ENCODE measurements at places on chromosomes 16 and 17.

GRCh38 chr16:82636958-82637357 is 10.2 kb downstream of the CDH13 start:
- no peak for DNase-seq

DNA sequence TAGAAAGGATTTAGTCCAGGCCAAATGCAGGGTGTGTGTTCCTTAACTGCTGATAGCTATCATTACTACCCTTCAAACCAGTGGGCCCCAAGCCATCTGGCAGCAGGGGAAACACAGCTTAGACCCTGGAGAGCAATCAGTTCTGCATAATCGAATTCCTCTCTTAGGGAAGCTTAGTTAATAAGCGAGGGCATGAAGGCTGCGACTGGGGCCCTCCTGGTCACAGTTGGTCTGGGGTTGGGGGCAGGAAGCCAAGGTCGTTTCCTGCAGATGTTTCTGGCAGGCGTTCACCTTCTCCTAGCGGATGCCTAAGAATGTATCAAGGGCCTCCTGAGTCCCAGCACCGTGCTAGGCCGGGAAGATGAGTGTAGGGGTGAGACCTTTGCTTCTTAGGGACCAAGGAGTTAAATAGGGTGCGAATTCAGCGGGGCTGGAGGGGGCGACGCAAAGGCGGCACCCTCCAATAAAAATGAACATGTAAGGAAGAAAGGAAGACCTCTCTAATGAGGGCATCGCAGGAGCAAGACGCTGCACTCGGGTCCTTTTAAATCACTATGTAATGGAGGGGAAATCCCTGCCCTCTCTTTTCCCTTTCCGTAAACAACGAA is 16.5 kb upstream of the EEF2K start:
- peak; percentile 79 for DNase-seq

GRCh38 chr16:57788252-57788841 is 13.9 kb downstream of the KIFC3 start:
- DNase-seq = no peak

- no peak for DNase-seq
Observed at GRCh38 chr17:66564992-66565465, 262.6 kb downstream of the PRKCA start.

DNA sequence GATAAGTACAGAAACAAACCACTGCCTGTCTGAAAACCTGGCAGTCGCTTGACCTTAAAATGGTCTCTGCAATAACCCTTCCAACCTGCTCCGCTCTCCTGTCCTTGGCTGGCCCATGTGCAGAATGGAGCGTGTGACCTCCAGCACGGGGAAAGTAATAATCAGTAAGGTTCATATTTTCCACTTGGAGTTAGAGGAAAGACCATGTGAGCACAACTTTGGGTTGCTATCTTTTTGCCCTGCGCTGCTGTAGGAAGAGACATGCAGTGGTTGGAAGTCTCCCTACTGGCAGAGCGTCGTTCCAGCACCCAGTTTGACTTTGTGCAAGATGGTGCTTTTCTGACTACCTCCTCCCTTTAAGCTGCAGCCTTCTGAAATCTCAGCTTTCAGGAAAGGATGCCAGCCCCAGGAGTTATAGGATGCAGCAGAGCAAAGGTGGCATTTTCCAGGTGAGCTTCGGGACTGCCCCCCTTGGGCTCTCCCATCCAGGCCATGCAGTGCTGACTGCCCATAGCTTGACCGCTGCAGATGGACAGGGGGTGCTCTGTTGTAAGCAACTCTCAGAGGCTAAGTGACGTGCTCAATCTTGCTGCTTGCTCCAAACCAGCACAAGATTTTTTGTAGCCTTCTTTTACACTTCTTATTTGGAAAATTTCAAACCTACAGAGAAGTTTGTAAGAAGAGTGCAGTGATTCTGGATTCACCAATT is 110.7 kb upstream of the NOL11 start:
- no peak for DNase-seq

DNA sequence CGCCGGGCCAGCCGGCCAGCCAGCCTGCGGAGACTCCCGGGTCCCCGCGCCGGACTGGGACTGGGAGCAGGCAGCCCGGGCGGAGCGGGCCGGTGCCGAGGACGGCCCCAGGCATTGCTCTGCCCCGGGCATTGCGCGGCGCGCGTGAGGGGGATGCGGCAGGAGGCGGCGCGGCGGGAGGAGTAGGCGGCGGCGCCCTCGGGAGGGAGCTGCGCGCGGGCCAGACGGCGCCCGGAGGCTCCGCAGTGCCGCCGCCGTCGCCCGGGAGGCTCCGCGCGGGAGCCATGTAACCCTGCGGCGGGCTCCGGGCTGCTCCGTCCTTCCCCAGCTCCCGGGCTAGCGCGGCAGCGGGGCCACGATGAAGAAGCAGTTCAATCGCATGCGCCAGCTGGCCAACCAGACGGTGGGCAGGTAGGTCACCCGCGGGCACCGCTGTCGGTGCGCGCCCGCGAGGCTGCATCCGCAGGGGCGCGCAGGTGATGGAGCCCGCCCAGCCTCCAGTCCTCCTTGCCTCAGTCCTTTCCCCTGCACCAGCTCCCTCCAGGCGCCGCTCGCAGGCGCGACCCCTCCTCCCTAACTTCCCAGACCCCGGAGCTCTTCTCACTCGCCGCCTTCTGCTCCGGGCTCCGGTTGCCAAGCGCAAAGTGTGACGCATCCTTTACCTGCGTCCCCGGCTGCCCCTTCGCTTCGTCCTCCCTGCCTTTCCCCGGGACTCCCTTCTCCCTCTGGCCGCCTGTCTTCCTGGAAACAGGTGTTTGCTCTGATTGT is at the start of gene ARHGAP44:
ARHGAP44 (plus strand) TSS at position 18 of the 768 bp plus-strand sequence; CDS start at position 359, 341 bp downstream.
- peak; percentile 43 for DNase-seq

DNA sequence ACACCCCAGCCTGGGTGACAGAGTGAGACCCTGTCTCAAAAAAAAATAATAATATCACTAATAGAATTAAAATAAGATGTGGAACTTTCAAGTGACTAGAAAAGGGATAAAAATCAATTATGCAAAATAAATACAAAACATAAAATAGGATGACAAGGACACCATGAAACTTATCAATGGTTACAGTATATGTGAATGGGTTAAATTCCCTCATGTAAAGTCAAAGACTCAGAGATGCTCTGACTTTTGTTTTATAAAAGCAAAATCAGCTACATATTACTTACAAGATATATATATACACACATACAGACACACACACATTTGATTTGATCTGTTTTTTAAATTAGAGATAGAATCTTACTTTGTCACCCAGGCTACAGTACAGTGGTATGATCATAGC is 33.5 kb upstream of the SCNN1B start:
- no peak for DNase-seq

DNA sequence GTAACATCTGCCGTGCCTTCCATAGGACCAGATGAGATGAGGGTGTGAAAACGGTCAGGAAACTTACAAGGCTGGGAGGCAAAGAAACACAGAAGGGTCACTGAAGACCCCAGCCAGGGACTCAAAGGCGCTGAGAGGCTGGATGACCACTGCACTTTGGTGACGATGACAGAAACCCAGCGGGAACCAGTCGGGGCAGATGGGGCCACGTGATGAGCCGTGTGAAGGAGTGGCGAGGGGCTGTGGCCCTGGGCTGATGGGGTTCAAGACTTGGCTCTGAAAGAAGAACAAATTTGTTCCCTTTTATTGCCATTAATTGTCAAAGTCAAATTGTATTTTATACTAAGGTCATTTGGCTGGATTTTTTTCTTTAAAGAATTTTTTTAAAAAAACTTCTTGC is 28.6 kb upstream of the ATP2C2 start:
- DNase-seq = no peak

DNA sequence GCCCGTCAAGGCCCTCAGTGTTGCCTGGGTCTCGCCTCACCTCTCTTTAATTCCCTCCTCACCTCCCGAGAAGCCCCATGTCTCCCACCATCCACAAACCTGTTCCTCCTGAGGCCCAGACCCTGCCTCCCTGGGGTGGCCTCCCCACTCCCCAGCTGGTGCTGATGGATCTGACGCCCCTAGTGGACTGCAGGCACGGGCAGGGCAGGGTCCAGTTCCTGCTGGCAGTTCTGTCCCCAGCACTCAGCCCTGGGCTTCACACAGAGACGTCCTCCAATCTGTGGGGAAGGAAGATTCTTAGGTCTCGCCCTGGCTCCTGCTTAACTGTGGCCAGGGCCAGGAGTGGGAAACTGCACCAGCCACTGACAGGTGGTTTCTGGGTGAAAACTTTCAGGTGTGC is 108.8 kb downstream of the AMFR start:
- DNase-seq = no peak

DNA sequence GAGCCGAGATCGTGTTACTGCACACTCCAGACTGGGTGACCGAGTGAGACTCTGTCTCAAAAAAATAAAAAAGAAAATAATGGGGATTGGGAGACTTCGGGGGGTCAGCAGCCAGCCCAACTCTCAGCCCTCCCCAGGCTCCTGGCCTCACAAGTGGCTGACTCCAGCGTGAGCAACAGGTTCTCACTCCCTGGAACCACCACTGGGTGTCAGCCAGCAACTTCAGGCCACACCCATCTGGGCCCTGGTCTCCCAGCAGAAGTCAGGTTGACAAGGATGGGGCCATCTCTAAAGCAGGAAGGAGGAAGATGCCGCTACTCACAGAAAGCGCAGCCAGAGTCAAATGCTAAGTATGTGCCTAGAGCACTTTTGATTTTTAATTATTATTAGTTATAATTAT is 139.4 kb downstream of the C16orf78 start:
- peak; percentile 36 for DNase-seq

DNA sequence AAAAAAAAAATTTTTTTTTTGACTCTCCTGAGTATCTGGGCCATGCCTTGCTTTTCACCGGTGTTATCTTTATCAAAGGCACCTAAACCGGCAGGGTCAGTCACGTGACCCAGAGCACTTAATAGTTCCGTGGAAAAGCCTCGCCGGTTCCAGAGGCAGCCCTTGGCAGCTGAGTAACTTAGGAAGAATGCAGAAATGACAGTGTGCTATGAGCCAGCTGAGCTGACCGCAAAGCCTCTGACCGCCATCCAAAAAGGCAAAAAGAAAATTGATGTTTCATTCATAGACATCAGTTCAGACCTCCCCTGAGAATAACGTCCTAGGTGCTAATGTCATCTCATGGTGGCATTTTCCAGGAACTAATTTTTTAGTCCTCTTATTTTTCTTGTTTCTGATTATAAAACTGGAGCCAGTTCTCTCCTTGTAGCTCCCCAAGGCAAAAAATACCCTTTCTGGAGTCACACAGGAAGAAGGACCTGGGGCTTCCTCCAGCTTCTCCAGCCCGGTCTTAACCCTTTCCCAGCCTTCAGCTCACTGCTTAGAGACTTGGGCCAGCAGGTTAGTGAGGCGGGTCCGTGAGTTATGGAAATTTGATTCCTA is 122.6 kb downstream of the SOCS1 start:
- DNase-seq = no peak

DNA sequence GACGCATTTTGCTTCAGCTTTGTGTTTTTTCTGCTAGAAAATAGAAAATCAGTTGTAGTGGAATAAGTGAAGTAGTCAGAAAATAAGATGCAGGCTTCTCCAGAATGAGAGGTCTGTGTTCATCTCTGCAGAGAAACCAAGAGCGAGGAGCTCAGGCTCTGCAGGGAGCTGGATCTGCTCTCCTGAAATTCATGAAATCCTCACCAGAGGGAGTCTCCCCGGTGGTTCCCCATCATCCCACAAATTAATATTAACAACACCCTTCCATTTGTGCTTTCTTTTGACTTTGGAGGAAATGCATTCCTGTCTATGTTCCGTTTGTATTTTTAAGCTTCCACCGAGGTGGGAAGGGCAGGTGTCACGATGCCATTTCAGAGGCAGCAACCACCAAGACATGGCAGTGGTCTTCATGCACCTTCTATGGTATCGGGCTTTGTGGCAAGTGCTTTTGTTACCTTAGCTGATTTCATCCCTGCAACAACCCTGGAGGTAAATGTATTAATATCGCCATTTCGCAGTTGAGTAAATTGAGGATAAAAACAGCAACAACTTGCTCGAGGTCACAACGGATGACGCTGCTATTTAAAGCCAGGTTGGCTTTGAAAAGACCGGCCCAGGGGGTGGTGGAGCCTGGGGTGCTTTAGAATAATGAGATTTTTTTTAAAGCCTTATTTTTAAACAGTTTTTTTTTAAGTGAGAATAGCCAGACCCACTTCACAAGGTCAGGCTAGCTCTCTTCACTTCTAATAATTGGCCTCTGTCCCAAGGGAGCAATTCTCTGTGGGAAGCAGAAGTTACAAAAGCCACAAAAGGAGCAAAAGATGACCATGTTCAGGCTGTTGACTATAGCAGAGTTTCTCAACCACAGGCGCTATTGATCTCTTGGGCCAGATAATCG is 367.6 kb upstream of the ERCC4 start:
- DNase-seq = no peak

DNA sequence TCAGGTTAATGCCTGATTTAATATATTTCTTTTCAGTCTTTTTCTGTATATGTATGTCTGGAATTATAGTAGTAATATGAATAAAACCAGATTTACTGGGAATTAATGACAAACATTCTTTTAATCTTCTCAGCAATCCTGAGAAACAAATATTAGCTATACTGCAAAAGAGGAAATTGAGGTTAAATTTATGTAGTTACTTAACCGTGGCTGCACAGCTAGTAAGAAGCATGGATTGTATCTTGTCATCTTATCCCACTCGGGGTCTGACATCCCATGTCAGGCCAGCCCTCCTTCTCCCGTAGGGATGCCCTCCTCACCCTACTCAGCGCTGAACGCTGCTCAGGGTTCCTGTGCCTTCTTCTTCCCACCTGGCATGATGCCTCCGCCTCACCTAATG is 143.0 kb downstream of the FTO start:
- DNase-seq = no peak

GRCh38 chr17:82219083-82219482 is 6.4 kb upstream of the CCDC57 start:
- no peak for DNase-seq
